SIG-M5 (cell line): ENCODE measurements at places on chromosomes 4 and X.

DNA sequence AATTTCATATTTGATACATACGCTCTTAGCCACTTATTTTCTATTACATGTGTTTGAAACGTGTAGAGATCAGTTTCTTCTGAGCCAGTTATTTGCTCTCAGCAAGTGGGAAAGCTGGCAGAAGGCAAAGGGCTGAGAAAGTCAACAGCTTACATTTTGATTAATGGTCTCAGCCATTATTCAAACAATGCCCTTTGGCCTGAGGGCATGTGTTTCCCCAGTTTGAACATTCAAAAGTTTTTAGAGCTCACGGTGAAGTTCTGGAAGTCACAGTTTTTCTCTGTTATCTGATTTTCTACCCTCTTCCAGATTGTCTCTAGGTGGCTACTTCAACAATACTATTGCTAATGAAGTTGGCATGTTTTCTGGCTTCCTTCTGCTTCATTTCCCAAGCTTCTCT lies 591.8 kb upstream of the CPEB2 start:
- no peak for DNase-seq

GRCh38 chr4:39259571-39260330 lies 77.4 kb downstream of the WDR19 start:
- no peak for DNase-seq

GRCh38 chr4:175509320-175509719 lies 302.7 kb downstream of the GPM6A start:
- DNase-seq = no peak

DNA sequence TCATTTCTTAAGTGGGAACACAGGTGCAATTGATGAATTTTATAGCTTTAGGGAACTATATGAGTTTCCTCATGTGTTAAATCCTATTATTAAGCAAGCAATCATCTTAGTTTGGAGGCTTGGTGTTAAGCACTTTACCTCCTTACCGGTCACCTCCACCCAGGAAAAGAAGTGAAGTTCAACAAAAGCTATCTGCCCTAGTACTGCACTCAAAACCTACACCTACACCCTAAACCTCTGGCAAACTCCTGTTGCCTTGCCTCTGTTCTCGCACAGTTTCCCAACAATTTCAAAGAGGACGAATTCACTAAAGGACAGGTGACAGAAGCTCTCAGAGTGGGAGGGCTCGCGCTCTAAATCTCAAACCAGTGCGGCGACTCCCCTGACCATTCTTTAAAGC lies 85.7 kb upstream of the TENT5D start:
- DNase-seq = no peak

GRCh38 chrX:16639966-16640365 lies 10.0 kb upstream of the S100G start:
- no peak for DNase-seq

GRCh38 chrX:10074241-10074941 lies 82.4 kb upstream of the CLCN4 start:
- no peak for DNase-seq

DNA sequence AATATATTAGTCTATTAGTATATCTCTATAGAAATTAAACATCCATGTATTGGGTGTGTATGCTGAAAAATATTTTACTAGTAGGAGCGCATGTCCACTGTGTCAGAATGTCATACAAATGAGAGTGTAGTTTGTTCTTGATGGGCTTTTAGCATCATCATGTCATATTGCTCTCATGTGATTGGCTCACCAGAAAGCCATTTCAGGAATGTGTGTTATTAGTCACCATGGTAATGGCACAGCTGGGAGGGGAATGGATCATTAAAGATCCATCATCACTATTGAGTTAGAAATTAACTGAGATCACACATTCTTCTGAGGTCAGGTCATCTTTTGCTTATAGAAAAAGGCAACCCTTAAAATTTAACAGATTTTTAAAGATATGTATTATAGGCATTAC lies 77.3 kb downstream of the PHEX start:
- no peak for DNase-seq

GRCh38 chr4:167041524-167041923 lies 192.8 kb downstream of the SPOCK3 start:
- no peak for DNase-seq

GRCh38 chrX:51024106-51024696 lies 113.7 kb downstream of the BMP15 start:
- no peak for DNase-seq

DNA sequence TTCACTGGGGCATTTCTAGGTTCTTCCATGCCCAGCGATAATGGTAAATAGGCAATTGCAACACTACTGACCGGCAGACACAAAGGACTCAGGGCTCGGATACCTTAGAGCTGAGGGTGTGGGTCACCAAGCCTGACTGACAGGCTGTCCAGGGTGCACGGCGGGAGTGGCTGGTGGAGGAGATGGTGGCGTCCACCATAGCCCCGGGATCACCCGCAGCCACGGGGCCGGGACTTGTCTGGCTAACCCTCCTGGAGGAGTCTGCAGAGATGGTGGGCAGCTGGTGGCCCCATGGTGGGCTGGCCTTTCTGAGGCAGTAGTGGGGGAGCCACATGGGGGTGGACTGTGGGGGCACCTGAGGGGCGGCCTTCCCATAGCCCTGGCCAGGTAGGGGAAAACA lies 11.7 kb upstream of the ABLIM2 start:
- DNase-seq = no peak

- DNase-seq = no peak
These were observed at the start of gene ATOH1 for GRCh38 chr4:93828332-93828994. Gene ATOH1, plus strand, starts transcription at chr4:93828753. Its CDS starts 174 bp downstream, at chr4:93828927.

DNA sequence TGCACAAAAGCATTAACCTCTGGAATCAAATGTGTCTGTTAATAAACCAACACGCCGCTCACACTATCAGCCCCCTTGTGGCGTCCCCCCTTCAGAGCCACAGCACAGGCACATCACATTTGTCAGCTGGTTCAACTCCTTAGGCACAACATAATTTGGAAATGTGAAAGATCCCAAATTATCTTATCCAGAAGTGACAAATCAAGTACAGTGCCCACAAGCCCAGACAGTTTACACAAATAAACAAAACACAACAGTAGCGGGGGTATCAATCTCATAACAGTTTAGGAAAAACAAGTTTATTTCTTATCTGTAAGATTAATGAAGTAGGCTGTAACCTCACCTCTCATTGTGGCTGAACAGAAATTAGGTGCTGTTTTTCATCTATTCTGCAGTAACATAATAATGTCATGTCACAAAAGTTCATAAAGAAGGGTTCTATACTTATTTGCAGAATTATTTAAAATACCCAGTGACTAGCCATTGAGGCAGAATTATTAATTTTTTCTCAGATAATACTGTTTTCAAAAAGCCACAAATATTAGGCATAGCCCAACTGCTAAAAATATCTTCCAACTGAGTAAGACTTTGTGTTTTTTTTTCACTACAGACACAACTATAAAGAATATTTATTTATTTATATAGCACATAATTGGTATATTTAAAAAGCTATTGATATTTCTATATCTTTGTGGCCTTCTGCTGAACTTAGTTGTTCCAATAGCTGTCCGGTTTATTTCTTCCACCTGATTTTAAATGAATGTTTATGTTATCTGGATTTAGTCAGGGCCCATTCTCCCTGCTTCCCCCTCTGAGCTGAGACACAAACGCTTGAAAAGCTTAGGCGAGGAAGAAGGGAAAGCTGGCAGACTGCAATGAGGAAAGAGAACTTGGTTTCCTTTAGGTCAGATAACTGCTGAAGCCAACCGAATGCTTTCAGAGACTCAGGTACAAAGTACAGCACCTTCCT lies 214.7 kb downstream of the QDPR start:
- no peak for DNase-seq

GRCh38 chr4:141348125-141348524 lies 127.4 kb downstream of the ZNF330 start:
- no peak for DNase-seq

DNA sequence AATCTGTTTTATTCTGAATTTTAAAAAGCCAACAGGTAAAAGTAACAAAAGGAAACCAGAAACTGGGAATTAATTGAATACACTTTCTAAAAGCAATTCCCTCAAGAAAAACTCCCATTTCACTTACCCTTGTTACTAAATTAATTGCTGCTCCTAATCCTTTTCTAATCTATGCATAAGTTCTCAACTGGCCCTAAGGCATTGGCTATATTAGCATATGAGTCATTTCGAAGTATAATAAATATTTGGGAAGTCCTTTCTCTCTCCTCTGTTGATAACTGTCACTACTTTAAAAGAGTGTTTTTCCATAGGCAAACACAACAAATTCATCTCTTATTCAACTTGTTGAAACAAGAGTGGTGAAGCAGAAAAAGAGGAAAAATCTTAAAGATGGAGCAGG lies 486.5 kb upstream of the HTR2C start:
- DNase-seq = no peak

GRCh38 chrX:55057675-55058249 lies 17.1 kb upstream of the PAGE2B start:
- DNase-seq = no peak

GRCh38 chr4:185127021-185127925 lies 15.8 kb upstream of the SLC25A4 start:
- no peak for DNase-seq

DNA sequence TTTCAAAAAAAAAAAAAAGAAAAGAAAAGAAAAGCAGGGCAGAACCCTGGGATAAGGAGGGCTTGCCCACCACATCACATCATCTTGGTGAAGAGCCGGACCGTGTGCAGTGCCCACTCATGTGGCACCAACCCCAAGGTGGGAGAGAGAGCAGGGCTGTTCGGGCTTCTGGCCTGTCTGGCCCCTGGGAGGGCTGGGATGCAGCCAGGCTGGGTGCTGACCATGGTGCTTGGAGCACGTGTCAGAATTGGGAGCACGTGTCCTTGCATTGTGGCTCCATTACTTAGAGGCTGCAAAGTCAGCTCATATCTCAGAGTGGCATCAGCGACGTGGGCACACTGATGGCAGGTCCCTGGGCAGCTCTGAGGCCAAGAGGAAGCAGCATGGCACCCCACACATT lies 100.9 kb upstream of the AFAP1 start:
- DNase-seq = no peak

DNA sequence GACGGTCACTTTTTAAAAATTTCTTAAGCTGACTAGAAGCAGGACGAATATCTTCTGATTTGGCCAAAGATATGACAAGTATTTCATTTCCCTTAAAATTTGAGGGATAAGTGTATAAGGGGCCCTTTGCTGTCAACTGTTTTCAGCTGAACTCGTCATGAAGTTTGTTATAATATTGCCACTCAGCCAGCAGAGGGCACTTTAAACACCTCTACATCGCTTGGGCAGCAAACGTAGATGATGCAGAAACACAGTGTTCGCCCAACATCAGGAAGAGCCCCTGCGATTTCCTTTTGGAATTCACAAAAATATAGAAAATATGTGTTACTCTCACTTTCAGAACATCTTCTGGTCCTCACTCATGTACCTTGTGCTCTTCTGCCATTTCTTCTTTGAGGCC lies 435.7 kb upstream of the FMR1 start:
- DNase-seq = no peak

DNA sequence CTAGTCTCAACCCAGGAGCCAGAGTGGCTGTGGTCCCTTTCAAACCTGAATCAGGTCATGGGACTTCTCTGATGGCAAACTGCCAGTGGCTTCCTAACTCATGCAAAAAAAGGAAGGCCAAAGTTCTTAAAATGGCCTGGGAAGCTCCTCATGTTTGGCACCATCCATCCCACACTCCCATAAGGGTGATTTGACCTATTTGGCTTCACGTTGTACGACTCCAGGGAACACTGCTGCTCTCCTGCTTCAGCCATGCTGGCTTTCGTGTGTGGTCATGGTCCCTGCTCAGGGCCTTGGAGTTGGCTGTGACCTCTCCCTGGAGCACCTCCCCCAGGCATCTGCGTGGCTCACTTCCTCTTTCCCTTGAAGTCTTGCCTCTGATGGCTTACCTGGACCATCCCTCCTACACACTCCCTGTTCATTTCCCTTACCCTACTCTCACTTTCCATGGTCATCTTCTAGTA lies 12.8 kb upstream of the TMSB4X start:
- DNase-seq = no peak

- DNase-seq = no peak
These were observed 2.2 kb upstream of the RTL8B start for GRCh38 chrX:135024526-135024925.

DNA sequence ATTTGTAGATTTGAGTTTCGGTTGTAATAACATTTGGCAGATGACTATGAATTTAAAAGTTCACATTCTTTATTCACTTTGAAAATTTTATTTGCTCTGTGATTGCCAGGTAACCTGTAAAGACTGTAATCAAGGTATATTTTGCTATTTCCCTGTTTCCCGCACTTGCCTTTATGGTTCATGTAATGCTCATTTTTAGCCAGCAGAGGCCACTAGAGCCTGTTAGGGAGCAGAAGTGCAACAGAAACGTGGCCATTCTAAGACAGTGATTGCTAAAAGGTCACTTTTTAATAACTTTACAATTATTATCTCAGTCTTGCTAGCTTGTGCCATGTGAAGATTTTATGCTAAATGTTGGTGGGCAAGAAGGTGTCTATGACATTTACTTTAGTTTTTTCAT lies 12.4 kb downstream of the YIPF6 start:
- DNase-seq = no peak

- no peak for DNase-seq
These were observed 670.3 kb downstream of the KCTD8 start for GRCh38 chr4:43778187-43778915.

- peak; percentile 4 for DNase-seq
These were observed 93.6 kb upstream of the MYOZ2 start for GRCh38 chr4:119041951-119042560.

GRCh38 chrX:21638311-21638710 lies 19.8 kb downstream of the KLHL34 start:
- DNase-seq = no peak

GRCh38 chrX:43693602-43694406 lies 37.7 kb downstream of the MAOA start:
- no peak for DNase-seq

- DNase-seq = no peak
These were observed 147.1 kb downstream of the GLRA2 start for GRCh38 chrX:14676431-14676830.

- no peak for DNase-seq
These were observed 184.0 kb downstream of the TSPAN5 start for GRCh38 chr4:98474408-98474844.

GRCh38 chrX:40422021-40422420 lies 158.7 kb upstream of the ATP6AP2 start:
- DNase-seq = no peak

DNA sequence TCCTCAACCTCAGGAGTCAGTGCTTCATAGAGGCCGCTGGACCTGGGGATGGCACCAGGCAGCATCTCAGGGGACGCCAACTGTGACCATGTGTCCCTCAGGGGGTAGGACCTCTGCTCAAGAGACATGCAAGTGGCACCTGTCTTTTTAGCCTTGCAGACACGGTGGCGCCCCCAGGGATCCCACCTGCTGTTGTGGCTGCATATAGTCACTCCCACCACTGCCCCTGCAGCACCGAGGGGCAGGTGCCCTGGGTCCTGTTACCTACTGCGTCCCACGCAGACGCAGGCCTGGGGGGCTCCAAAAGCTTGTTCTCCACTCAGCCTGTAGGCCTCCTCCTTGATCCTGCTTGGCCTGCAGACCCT lies 2.5 kb downstream of the MYL5 start:
- no peak for DNase-seq

DNA sequence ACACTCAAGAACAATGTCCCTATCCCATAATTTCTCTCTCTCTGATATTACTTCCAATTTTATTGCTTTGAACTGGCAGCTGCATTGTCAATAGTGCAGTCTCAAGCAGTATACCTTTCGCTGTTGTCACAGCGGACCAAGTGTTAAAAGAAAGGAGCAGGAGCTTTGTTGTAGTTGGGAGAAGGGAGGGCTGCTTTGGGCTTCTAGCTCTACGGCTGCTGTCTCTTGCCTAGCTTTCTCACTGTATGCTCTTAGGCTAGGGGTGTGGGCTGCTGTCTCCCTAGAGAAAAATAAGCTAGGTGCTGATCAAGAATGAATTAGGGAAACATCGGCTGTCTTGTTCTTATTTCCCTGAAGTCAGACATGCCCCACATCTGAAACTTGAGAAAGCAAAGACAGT lies 52.5 kb downstream of the TRPC5OS start:
- no peak for DNase-seq
